ENCODE measurements at places on chromosomes 4 and X.

GRCh38 chr4:176309046-176309445 is 10.7 kb upstream of the SPCS3 start:
- DNase-seq: no peak

DNA sequence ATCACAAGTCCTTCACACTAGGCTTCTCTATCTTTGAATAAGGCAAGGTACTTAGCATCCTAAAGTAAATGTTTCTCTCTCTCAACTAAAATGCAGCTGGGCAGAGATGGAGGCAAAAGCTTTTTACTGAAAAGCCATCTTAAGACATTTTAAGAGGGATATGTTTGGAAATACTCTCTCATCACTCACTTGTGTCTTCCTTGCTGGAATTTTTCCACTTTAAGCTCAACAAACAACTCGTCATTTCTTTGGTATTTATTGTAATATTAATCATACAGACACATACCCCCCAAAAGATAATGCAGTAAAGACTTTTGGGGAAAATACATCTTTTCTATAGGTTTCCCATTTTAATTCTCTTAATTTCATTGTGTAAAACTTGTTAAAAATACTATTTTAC is 16.4 kb downstream of the MBNL3 start:
- no peak for DNase-seq

DNA sequence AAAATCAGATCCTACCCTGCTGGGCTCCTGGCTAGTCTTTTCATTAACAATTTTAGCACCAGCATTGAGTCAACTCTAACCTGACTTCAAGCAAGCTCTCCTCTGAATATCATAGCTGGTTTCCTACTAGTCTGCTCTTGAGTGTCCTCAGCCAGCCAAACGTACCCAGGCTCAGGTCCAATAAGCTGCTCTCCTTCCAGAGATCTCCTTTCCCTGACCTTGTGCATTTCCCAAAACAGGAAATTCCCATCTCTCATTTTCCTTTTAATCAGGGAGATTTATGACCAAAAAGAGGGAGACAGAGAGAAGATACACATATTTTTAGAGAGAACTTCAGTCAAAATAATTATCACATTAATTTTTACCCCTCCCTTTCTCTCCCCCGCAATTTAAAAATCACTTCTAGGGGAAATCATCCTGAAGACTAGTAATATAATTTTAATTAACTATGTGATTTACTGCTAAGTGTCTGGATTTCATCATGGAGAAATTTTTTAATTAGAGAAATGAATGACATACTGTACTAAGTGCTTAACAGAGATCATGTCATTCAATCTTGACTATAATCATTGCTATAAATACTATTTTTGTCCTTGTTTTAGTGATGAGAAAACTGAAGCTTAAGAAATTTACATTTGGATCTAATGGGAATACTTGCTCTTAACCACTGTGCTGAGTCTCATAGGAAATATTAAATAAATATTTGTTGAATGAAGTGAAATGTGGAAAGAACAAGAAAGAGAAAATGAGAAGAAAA is 421.7 kb upstream of the INTU start:
- no peak for DNase-seq

- DNase-seq: no peak
These were observed 32.0 kb downstream of the DAPP1 start for GRCh38 chr4:99848591-99849001.

- no peak for DNase-seq
These were observed 25.5 kb upstream of the NXT2 start for GRCh38 chrX:109511113-109511512.
